ENCODE measurements at places on chromosomes 13 and 19. TPM values are rescaled to one million over a fixed set of nuclear protein-coding genes. Genes with fewer than 3 reads are reported as not detected.

The ZNF627 gene
- total RNA-seq, result 8.5 TPM

The ZNF611 gene
- 23.0 TPM for total RNA-seq

The KLK11 gene
- total RNA-seq, result not detected

The ACER1 gene
- total RNA-seq, result not detected

The ZNF550 gene
- 5.4 TPM for total RNA-seq

The SPTBN4 gene
- 1.6 TPM for total RNA-seq

The F2RL3 gene
- 27.5 TPM for total RNA-seq

The JOSD2 gene
- 20.3 TPM for total RNA-seq

The SH2D3A gene
- total RNA-seq, result 0.96 TPM

The SBK3 gene
- total RNA-seq, result not detected

The ZSCAN22 gene
- 2.6 TPM for total RNA-seq

The BLVRB gene
- total RNA-seq, result 206 TPM

The CBLC gene
- not detected for total RNA-seq

The CBY2 gene
- total RNA-seq, result not detected

The ZIC2 gene
- 0.15 TPM for total RNA-seq

The PRR36 gene
- not detected for total RNA-seq

The KLC3 gene
- 5.6 TPM for total RNA-seq

The APOC4 gene
- total RNA-seq, result not detected

The AP1M2 gene
- total RNA-seq, result 34.1 TPM

The TMEM190 gene
- not detected for total RNA-seq

The TTC9B gene
- total RNA-seq, result not detected

The SERPINE3 gene
- not detected for total RNA-seq

The IGFL2 gene
- not detected for total RNA-seq

The ZNF525 gene
- 13.8 TPM for total RNA-seq

The GTPBP3 gene
- total RNA-seq, result 22.6 TPM

The CGB7 gene
- total RNA-seq, result not detected

The TFPT gene
- 16.7 TPM for total RNA-seq

The YIF1B gene
- 20.5 TPM for total RNA-seq

The KCNC3 gene
- 0.32 TPM for total RNA-seq

The ILF3 gene
- 166 TPM for total RNA-seq

The ALDH16A1 gene
- 32.2 TPM for total RNA-seq

The FCGBP gene
- total RNA-seq, result 28.2 TPM
